ENCODE measurements at places on chromosomes 16 and 17. TPM values are rescaled to one million over a fixed set of nuclear protein-coding genes. Genes with fewer than 3 reads are reported as not detected.

DNA sequence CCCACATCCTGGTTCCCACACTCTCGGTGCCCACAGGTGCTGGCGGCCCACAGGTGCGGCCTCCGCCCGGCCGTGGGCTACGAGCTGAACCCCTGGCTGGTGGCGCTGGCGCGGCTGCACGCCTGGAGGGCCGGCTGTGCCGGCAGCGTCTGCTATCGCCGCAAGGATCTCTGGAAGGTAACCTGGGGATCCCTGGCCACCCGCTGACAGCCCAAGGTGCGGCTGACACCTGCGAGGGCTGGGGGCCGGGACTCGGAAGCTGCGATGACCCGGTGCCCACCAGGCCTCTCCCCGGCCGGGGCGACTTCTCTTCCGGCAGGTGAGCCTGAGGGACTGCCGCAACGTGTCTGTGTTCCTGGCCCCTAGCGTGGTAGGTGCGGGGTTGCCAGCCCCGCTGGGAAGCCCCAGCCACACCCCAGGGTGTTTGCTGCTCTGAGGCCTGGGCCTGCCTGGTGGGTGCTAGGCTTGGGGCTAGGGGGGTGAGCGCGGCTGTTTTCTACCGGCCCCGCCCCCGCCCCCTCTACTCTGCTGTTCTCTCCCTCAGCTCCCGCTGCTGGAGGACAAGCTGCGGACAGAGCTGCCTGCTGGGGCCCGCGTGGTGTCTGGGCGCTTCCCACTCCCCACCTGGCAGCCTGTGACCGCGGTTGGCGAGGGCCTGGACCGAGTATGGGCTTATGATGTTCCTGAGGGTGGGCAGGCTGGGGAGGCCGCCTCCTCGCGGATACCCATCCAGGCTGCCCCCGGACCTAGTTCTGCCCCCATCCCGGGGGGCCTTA, 1.0 kb downstream of the ANTKMT start:
- no peak for DNase-seq

EMC6 gene
- polyA plus RNA-seq = 42.2 TPM

CCDC92B gene
- not detected for polyA plus RNA-seq

GRB7 gene
- 0.23 TPM for polyA plus RNA-seq

CSNK2A2 gene
- 32.8 TPM for polyA plus RNA-seq
